NCI-H2227 treated with DMSO at 0.1 percent for 48 hours (cell line): ENCODE measurements at places on chromosomes 2 and 18.

DNA sequence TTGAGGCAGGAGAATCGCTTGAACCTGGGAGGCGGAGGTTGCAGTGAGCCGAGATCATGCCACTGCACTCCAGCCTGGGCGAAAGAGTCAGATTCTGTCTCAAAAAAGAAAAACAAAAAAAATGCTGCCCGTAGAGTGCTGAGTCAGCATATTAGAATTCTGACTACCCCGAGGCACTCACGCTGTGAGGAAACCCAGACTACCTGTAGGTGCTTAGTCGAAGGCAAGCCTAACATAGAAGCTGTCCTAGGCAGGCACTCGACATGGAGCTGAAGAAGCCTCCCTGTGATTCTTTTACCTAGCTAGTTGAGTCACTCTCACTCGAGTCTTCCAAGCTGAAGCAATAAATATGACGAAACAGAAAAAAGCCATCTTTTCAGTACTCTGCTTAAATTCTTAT, 1323.2 kb upstream of the DDX18 start:
- DNase-seq, result no peak

GRCh38 chr2:217998926-217999594, 3.7 kb downstream of the TNS1 start:
- DNase-seq, result no peak

DNA sequence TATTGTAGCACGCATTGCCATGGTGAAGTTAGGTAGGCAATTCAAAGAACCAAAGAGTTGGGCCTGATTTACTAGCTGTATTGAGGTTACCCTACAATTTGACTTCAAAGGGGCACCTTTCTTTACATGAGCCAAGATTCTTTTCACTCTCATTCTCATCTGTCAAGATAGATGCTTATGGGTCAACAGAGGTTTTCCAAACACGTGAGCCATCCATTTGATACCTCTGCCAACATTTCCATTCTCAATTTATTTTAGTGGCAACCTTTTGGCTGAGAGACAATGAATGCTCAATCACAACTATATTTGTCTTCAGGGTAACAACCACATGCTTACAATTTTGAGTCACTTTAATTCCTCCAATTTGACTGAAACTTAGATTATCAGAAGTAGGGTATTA, 370.6 kb upstream of the CDH20 start:
- DNase-seq, result peak; percentile 49

DNA sequence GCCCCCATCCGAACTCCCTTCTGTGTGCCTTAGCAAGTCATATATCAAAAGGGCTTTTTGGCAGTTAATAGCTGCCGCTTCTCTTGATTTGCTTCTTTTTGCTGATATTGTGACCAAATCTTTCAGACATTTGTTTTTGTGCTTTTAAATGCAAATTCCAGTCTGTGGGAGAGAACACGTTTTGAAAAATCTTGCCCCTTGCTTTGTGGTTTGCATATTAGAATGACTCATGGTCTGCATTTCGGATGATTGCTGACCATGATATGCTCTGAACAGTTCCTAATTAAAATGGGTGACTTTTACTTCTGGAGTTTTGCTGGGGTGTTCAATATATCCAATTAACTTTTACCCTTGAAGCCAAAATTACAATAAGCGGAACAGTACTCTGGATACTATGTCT, 58.2 kb upstream of the ST6GAL2 start:
- no peak for DNase-seq

- no peak for DNase-seq
These were observed 103.5 kb upstream of the PPP1CB start for GRCh38 chr2:28648147-28648546.

GRCh38 chr2:69090820-69091219, 77.8 kb downstream of the ANTXR1 start:
- DNase-seq, result no peak
